Hepatic stellate cell (primary cell): ENCODE measurements at places on chromosomes 7 and 10.

- no peak for DNase-seq
Measured at GRCh38 chr10:54880996-54881395, 80.0 kb upstream of the PCDH15 start.

GRCh38 chr7:66741710-66742049 is 1.1 kb downstream of the RABGEF1 start:
- DNase-seq = no peak

- no peak for DNase-seq
Measured at GRCh38 chr10:43796781-43797180, 148.1 kb upstream of the ZNF32 start.

GRCh38 chr10:130053561-130053960 is 57.1 kb downstream of the C10orf143 start:
- no peak for DNase-seq

DNA sequence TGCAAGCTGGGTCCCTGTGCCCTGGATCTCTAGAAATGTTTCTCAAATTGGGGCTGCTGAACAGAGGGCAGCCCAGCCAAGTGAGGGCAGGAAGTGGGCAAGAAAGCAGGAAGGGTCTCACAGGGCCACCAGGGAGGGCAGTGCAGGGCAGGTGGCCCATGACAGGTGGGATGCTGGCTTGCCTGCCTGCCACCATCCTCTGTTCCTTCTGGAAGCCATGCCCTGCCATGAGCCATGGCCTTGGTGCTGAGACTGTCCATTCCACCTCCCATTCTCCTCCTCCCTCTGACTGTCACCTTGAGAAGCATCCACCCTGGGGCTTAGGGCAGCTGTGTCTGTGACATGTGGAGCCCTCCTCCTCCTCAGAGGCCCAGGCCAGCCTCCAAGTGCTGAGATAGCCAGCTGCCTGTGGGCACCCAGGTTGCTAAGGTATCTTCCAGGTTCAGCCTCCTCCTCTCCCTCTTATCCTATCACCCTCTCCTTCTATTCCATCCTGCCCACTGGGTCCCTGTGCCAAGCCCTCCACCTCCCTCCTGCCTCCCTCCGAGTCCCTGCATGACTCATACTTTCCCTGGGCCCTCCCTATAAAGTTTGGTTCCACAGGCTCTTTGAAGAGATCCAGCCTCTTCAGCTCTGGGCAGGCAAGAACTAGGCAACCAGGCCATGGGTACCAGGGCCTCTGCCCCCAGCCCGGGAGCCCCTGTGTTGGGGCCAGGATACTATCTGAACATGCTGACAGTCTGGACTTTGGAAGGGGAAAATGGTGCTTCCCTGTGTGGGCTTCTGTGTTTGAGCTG is 1.3 kb downstream of the VSIR start:
- peak; percentile 80 for DNase-seq

DNA sequence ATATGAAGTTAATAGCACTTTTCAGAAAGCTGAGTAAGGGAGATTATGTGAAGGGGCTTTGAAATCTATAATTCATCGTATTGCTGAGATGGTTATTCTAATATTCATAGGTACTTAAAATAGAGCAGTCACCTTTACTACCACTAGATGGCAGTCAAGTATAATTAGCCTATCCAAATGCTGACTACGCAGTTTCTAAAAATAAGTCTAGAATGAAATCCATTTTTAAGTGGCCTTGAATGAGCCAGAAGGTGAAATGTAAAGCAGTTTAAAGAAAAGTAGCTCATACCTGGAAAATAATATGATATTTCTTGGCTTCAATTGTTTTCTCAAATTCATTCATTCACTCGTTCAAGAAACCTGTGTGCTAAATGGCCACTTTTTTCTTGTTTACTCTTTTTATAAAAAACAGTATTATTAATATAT is 1277.1 kb downstream of the GATA3 start:
- DNase-seq = peak; percentile 24

- DNase-seq = no peak
Measured at GRCh38 chr7:2117646-2118045, 115.1 kb downstream of the MAD1L1 start.

DNA sequence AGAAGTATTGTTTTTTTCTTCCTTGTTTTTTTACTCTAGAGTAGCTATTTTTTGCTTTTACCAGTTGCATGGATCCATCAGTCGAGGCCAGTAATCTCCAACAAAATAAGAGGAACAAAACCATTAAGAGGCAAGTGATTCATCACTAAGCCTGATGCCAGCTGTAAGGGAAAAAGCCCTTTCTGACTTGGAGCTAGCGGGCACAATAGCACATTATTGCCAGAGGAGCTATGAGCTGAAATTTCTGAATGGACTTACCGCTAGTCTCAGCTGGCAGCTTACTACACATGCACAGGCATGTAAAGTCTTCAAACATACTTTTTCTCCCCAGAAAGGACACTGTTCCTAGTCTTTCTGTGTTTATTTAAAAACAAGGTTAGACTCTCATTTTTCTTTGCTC is 41.6 kb upstream of the PTPRZ1 start:
- no peak for DNase-seq

GRCh38 chr7:27247452-27248426 is 5.1 kb downstream of the EVX1 start:
- no peak for DNase-seq

DNA sequence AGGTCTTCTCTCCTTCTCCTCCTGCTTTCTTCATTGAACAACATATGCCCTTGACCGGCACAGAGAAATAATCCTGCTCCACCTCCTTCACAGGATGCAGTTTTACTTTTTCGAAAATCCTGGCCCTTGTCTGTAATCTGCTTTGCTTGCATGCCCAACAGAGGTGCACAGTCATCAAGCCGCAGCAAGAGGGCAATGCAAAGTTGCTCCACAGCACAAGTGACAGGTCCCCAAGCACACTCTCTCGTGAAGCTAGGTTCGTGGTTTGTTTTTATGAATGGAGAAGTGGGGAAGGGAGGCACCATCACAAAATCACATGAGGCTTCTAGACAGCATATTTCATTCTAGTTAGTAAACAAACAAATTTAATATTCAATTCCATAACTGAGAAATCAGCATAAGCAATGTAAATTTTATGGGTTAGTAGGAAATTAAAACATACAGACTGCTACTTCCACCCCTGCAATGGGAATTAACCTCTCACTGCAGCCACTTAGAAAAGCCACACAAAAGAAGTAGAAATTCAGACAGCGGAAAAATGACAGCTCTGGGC is 178.8 kb downstream of the TPK1 start:
- DNase-seq = no peak

DNA sequence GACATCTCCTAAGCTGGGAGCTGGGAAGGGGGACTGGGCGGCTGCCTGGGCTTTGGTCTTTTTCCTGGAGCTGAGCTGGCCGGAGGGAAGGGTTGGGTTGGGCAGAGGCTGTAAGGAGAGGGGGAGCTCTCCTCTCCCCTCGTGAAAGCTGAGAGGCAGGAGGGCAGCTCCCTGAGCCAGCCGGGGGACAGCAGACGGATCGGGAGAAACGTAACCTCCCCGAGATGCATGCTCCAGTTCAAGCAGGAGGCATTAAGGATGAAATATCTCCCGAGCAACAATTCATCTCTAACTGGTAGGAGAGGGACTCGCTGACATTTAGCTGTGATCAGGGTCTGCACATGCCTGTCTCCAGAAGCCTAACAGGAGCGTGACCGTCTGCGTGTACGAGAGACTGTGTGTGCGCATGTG is 19.9 kb upstream of the LBX1 start:
- DNase-seq = no peak

- DNase-seq = no peak
Measured at GRCh38 chr7:127870231-127870907, 160.9 kb downstream of the LRRC4 start.

GRCh38 chr10:35335133-35336083 is 901 bp upstream of the CCNY start:
- no peak for DNase-seq

- DNase-seq = no peak
Measured at GRCh38 chr7:89666136-89666835, 488.0 kb upstream of the STEAP1 start.

DNA sequence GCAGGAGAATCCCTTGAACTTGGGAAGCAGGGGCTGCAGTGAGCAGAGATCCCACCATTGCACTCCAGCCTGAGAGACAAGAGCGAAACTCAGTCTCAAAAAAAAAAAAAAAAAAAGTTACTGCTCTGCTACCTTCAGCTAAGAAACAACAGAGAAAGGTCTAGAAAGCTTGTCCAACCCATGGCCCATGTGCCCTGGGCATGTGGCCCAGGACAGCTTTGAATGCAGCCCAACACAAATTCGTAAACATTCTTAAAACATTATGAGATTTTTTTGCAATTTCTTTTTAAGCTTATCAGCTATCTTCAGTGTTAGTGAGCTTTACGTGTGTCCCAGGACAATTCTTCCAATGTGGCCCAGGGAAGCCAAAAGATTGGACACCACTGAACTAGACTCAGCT is 22.9 kb downstream of the PLXDC2 start:
- no peak for DNase-seq

- DNase-seq = no peak
Measured at GRCh38 chr7:90660819-90661218, 64.7 kb downstream of the CDK14 start.

GRCh38 chr10:48285710-48286109 is 11.2 kb upstream of the FRMPD2 start:
- DNase-seq = no peak

GRCh38 chr7:12233175-12233574 is 22.1 kb downstream of the TMEM106B start:
- DNase-seq = no peak

GRCh38 chr10:31479752-31480151 is 160.7 kb downstream of the ZEB1 start:
- DNase-seq = no peak

DNA sequence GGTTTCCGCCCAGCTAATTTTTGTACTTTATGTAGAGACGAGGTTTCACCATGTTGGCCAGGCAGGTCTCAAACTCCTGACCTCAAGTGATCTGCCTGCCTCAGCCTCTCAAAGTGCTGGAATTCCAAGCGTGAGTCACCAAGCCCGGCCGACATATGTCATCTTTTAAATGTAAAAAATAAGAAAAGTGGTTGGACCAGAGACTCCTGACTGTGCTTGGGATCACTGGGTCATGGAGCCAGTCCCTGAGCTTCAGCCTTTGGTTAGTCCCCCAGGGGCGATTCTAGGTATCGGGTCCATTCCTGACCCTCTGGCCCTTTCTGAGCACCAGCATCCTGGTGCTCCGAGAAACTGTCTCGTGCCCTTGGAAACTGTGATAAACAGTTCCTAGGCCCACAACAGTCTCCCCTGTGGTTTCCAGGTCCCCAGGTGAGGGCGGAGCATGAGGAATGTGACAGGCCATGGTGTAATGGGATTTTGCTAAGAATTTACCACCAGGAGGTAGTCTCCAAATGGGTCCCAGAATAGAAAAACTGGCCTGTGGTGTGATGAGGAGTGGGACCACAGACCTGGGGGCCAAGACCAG is 32.8 kb downstream of the UBTD1 start:
- peak; percentile 53 for DNase-seq

- no peak for DNase-seq
Measured at GRCh38 chr7:158601090-158601489, 13.5 kb upstream of the PTPRN2 start.

DNA sequence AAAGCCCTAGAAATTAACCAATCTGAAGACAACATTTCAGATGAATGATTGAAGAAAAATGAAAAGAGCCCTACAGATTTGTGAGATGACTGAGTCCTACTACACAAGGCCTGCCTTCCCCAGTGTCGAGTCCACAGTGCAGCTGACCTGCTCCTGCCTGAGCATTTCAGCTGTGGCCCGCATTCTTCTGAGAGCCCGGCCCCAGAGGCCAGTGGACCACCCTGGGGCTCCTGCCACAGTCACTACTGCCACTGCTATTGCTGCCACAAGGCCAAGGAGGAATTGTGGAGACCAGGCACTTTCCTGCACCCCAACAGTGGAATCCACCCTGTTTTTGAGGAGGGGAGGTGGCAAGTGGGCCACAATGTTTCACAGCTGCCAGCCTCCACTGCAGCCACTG is 19.6 kb upstream of the ZNF735 start:
- no peak for DNase-seq

GRCh38 chr7:123537026-123537642 is 2.7 kb upstream of the IQUB start:
- no peak for DNase-seq

DNA sequence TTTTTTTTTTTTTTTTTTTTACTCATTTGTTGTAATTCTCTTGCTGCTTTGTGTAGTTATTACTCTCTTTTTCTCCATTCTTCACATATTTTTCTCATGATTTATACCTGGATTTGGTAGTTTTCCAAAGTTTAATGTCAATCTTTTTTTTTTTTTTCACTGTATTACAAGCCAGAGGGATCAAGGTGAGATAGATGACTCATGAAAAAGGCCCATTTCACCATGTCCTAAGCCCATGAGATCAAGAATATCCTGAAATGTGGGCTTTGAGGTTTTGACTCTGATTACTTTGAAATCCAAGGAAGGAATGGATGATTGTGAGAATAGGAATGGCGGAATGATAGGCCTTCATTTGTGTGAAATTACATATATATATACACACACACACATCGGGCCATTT is 31.1 kb downstream of the TAX1BP1 start:
- DNase-seq = no peak

GRCh38 chr7:6307762-6308161 is 35.3 kb upstream of the CYTH3 start:
- DNase-seq = no peak

DNA sequence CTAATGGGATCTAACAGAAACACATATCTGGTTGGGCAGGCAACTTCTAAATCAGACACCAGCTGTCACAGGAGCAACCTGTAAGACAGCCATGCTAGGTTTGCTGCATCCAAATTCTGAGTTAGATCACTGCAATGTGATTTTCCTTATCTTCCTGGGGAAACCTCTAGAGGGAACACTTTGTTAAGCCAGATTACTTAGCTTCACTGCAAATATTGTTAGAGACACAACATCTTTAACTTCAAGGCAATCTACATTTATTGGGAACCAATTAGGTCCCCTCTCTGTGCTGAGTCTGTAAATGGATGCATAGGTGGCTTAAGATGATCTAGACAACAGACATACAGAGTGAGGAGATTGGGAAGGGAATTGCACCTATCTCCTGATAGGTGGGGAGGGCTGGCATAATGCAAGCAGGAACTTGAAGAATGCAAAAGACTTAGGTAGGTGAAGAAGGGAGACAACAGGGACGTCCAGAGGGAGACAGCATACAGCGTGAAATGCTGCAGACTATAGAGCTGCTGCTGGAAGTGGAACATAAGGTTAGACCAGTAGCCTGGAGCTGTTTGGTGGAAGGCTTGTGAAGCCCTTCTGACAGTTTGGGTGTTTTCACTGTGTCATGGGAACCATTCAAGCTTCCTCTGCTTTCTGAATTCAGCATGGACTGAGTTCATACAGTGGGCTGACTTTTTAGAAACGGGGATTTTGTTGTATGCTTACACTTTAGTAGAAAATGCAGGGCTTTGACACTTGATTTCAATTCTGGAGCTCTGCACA is 109.8 kb upstream of the ELMO1 start:
- DNase-seq = no peak

GRCh38 chr7:47447621-47448349 is 134.1 kb downstream of the TNS3 start:
- DNase-seq = no peak

DNA sequence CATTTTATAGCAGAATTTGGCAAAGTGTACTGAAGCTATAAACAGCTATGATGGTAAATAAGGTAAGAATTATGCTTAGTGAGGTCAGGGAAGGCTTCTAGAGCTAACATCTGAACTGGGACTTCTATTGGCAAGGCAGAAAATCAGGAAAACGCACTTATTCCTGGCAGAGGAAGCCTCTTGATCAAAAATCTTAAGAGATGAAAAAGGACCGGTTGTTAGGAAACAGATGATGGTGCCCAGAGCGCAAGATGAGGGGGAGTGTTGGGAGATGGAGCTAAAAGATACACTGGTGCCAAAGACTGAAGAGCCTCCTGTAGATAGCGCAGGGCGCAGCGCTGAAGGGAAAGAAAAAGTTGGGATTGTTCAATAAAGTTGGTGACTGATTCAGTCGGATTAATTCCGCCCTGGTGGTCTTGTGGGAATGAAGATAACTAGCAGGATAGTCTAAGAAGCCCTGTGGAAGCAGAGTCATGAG is 550 bp upstream of the CALU start:
- DNase-seq = peak; percentile 24
